ENCODE measurements at places on chromosomes 11 and 22.

GRCh38 chr11:1387961-1388762 is 1.6 kb upstream of the BRSK2 start:
- no peak for DNase-seq

- no peak for DNase-seq
Measured at GRCh38 chr11:65796726-65797601, 10.1 kb downstream of the OVOL1 start.

DNA sequence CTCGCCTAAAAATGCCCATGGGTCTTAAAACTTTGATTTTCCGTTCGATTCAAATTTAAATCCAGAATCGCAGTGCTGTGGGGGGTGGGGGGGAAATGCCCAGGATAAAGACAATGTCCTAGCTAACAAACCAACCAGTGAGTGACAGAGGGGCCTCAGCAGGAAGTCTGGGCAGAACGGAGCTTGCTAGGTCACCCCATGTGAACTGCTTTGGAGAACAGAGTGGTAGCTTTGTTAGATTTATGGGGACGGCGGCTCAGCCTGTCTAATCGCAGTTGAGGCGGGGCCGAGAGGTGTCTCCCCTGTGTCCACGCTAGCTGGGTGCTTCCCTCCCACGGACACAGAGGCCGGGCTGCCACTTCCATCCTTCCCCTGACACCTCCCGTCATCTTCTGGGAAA is 243.9 kb downstream of the CTTN start:
- DNase-seq: no peak

DNA sequence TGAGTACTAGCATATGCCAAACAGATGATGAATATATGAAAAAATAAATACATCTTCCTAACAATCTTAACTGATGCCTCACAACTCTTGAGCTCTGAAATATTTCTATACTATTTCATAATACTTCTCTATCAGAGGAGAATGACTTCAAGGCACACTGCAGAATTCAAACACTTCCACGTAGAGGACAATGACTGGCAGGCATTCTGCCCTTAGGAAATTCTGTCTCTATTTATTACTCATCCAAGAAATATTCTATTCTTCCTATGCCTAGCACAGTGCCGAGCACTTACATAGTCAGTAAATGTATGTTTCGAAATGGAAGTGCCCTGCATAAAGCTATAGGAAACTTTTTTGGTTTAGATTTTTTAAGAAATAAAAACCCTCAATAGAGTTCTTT is 809.1 kb downstream of the DLG2 start:
- DNase-seq: no peak

DNA sequence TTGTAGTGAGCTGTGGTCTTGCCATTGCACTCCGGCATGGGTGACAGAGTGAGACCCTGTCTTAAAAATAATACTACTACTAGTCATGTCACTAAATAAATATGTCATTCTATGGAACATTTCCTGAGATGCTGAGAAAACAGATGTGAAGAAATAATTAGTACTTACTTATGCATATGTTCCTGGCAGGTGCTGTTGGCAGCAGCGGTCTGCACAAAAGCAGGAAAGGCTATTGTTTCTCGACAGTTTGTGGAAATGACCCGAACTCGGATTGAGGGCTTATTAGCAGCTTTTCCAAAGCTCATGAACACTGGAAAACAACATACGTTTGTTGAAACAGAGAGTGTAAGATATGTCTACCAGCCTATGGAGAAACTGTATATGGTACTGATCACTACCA is 8.8 kb downstream of the ARCN1 start:
- no peak for DNase-seq

DNA sequence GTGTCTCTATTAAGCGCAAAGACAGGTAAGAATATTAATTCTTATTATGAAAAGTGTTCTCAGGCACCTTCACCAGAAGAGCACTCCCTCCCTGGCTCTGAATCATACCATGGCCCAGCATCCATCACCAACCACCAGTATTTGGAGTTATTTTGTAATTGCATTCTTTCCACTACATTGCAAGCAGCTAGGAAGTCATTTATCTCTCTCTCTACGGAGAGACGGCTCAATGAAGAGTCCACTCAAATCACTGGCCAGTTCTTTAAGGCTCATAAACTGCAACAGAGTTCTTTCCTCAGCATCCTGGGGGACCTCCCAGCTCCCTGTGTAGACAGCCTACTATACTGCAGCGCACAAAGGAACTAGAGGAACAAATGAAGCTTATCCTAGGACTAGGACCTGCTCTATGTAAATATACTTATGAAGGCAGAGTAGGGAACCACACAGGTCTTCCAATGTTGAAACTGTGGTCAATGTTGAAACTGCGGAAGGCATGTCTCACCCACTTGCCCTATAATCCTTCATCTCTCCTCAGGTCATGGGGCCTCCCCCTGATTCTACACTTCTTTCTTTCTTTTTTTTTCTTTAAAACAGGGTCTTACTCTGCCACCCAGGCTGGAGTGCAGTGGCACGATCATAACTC is 63.4 kb downstream of the AAMDC start:
- DNase-seq: no peak

- DNase-seq: no peak
Measured at GRCh38 chr22:49790912-49791311, 36.8 kb downstream of the BRD1 start.

GRCh38 chr22:33372875-33373274 is 314.7 kb upstream of the SYN3 start:
- DNase-seq: no peak

DNA sequence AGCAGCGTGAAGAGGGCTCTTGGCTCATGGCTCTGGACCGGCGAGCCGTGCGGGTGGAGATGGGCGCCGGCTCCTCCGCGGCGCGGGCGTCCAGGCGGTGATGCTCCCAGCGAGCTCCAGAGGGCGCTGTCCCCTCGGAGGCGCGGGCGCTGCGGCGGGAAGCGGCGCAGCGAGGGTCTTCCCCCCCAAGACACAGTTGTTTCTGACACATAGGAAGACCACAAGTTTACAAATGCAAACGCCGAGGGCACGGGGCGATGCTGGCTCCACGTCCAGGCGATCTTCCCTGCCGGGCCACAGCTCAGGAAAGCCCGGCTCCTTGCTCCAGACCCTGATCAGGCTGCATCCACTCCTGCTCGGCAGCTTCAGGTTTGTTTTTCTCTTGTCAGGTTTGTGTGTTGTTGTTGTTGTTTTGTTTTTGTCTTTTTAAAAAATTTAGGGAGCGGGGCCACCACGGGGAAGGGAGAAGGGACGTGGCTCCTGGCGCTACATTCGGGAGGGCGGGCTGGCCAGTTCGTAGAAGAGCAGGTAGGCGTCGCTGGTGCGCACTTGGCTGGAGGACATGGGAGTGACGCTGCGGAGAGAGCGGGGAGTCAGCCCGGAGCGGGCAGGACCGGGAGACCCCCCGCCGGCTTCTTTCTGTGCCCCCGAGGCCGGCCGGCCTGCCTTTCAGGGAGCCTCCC is 10.0 kb upstream of the MFRP start:
- DNase-seq: peak; percentile 72

- no peak for DNase-seq
Measured at GRCh38 chr11:91926965-91927364, 297.7 kb upstream of the FAT3 start.

DNA sequence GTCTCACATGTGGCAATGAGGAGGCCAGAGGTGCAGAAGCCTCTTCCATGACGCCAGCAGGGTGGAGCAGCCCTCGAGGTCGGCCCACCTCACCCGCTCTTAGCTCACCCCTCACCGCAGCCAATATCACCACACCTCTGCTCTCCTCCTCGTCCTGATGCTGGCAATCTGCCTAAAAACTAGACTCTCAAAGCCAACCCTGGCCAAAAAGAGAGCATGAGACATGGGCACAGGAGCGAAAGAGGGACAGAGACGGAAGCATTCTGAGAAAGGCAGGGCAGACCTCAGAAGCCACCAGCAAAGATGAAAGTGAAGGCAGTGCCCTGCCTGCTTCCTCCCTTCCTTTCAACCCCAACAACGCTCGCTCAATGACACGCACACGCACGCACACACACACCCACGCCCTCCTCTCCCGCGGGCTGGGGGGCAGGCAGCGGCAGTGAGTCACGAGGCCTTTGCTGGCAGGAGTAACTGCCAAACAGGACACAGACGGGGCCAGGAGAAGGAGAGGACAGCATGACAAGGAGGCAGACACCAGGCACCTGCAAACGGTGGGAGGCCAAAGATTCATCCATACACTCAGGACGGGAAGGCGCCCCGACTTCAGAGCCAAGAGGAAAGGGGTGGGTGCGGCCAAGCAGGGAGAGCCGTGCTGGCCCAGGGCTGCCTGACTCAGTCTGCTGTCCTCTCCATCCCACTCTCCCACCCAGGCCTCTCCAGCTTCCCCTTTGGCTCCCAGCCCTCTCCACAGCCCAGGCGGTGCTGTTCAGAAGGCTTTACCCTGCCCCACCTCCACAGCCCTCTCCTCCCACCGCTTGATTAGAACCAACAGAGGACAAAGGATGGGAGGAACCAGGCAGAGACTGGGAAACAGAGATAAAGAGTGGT is 11.4 kb downstream of the IGSF9B start:
- peak; percentile 80 for DNase-seq

DNA sequence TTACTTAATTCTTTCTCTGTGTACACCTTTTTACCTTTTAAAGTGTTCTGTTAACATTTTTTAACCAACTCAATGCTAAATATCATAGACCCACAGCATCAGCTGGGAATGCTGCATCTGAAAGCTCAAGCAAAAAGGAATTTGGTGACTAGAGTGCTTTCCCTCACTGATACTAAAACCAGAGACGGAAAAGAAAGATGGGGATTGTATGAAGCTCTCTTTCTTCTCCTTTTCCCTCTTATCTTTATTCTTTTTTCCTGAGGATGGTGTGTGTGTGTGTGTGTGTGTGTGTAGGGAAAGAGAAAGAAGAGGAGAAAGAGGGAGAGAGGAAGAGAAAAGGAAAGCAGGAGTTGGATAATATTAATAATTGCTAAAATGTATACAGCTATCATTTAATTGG is 4.1 kb upstream of the SIK2 start:
- DNase-seq: no peak

GRCh38 chr11:8228231-8228630 is 35.4 kb downstream of the LMO1 start:
- DNase-seq: no peak

DNA sequence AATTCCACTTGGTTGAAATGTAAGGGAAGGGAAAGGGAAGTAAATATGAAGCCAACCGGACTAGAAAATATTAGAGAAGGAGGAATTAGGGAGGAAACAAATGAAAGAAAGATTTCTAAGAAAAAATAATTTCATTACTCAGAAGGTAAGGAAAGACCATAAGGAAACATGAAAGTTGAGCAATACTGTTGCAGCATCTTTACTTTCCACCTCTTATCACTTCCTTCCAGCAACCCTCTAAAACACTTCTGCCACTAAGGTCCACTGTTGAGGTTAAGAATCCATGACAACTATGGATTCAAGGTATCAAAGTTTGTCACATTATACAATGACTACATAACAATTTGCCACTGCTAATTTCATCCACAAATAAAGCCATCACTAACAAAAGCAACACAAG is 308.6 kb downstream of the DLG2 start:
- DNase-seq: no peak

- DNase-seq: no peak
Measured at GRCh38 chr11:61151545-61152252, 9.5 kb downstream of the VPS37C start.

- no peak for DNase-seq
Measured at GRCh38 chr11:120651836-120652235, 140.3 kb downstream of the GRIK4 start.

DNA sequence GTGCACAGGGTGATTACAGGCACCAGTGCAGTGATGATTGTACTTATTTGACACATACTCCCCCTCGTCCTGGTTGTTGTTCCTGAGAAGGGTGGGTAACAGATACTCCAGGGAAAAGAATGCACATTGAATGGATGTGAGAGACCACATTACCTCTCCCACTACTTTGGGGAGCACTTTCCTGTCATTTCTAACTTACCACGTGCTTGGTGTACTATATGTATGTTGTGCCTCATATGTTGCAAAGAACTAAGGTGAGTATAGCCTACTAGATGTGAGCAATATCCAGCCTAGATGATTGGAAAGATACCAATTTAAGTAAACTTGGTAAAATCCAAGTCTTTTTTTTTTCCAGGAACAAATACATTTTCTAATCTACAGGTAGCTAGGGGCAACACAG is 14.3 kb upstream of the SCARF2 start:
- DNase-seq: no peak

DNA sequence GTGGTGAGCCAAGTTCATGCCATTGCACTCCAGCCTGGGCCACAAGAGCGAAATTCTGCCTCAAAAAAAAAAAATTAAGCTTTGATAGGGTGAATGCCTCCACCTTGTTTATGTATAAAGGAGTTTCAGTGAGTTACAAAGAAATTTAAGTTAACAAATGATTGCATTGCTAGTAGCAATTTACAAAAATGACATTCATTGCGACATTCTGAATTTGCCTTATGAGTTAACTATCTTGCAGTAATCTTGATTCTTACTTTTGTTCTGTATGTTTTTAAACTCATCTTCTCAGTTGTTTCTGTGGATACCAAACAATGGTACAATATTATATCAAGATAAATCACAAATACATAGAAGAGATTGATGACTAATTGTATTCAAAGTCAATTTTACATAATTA is 207.0 kb downstream of the DDX10 start:
- no peak for DNase-seq

GRCh38 chr11:38208951-38209350 is 1610.9 kb upstream of the RAG2 start:
- DNase-seq: no peak

GRCh38 chr11:93540896-93541553 is 2.2 kb downstream of the SMCO4 start:
- no peak for DNase-seq

- no peak for DNase-seq
Measured at GRCh38 chr22:24997023-24997422, 44.5 kb downstream of the KIAA1671 start.

- DNase-seq: no peak
Measured at GRCh38 chr11:124725719-124726105, 14.0 kb upstream of the NRGN start.

DNA sequence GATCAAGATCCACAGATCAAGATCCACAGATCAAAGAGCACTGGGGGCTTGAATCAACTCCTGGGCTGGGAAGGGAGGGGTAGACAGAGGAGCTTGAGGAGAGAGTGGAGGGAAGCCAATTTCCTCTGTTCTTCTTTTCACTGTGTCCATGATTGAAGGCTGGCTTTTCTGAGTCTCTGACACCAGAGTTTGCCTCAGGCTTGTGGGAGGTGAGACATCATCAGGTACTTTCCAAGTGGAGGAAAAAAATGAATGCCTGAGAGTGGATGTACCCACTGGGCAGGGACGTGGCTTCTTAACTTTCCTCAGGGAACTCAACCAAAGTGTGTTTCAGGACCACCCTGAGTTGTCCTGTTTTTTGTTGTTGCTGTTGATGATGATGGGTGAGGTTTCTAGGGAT is 11.0 kb upstream of the HEPHL1 start:
- no peak for DNase-seq

DNA sequence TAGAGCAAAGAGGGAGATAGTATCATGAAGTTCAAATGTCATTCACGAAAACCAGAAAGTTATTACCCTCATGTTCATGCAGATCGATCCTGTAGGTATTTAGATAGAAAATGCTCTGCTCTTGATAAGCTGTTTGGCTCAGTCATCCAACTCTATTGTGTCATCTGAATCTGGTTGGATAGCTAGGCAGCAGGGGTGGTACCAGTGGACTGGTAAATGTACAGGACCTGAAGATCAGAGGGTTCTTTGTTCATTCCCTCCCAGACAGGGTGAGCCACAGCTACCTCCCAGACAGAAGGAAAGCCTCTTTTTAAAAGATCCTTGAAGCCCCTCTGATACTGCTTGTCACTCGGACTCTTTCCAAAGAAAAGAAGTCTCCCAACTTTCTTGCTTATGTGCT is 29.8 kb upstream of the DRD2 start:
- DNase-seq: no peak

Data from stimulated activated CD4-positive, alpha-beta T cell treated with anti-CD3 and anti-CD28 coated beads, Interleukin-4, amount 100 ng/mL, for 24 hours (primary cell).